ENCODE measurements at places on chromosomes 12 and 14.

DNA sequence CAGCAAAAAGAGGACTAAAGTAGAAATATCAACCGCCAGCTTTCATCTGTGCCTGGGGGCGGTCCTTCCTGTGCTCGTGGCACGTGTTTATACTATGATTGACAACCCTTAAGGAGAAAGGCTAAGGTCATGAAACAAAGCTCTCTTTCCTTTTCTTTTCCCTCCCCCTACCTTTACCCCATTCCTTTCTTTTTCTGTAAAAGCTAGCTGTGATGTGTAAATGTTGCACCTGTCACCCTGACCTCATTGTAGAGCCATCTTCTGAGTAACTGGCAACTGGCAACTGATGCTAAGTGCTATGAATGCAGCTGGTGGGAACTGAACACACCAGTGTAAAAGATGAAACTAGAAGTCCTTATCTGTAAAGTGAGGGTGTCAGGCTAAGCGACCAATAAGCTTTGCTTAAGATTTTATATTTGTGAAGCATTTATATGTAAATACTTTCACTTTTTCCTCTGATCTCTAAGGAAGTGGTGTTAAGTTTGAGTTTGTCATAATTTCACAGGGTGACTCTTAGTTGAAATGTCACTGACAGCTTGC is 102.8 kb upstream of the BCAT1 start:
- DNase-seq: no peak

- DNase-seq: no peak
Measured at GRCh38 chr12:124233846-124234640, 60.9 kb upstream of the RFLNA start.

DNA sequence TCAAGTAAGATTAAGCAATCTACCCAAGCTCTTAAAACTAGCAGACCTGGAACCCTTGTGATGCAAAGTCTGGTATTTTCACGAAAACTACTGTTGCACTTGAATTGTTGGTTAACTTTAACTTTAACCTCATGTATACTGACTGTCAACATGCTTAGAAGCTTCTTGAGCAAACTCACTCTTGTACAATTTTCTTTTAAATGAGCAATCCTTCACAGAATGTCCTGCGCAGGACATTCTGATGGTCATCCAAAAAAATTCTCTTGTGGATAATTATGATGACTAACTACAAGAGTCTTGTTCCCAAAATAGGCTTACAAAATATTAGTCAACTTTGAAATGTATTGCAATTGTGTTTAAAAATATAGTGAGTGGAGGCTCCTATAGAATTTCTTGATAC is 54.0 kb upstream of the PDE3A start:
- DNase-seq: no peak

- DNase-seq: no peak
Measured at GRCh38 chr14:103880348-103881267, 33.2 kb upstream of the PPP1R13B start.

- DNase-seq: no peak
Measured at GRCh38 chr14:104101651-104102281, 16.3 kb downstream of the ASPG start.

GRCh38 chr14:28163233-28163632 is 603.4 kb upstream of the FOXG1 start:
- DNase-seq: no peak

GRCh38 chr14:95180966-95181741 is 23.8 kb upstream of the DICER1 start:
- DNase-seq: no peak

- DNase-seq: no peak
Measured at GRCh38 chr12:46486588-46486987, 114.0 kb upstream of the SLC38A2 start.

DNA sequence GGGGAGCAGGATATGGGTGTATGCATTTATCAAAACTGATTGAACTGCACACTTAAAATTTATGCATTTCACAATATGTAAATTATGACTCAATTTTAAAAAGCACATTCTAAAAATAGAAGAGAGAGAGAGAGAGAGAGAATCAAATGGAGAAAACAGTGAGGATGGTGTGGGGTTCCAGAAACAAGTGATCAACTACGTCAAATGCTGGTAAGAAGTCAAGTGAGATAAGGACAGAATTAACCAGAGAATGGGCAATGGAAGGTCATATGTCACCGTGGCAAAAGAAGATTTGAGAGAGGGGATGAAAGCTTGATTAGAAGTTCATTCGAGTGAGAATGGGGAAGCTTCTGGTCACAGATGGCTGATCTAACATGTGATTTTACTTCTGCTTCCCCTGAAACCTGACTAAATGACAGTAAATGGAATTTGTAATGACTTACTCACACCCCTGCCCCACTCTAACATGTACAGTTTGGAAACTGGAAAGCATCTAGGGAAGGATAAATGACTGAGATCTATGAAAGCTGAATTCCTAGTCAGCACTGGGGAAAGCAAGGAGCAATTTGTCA is 276.5 kb upstream of the AMIGO2 start:
- DNase-seq: no peak

GRCh38 chr12:65594409-65594808 is 229.9 kb upstream of the HMGA2 start:
- no peak for DNase-seq

- DNase-seq: no peak
Measured at GRCh38 chr14:77406718-77407117, 16.6 kb downstream of the NOXRED1 start.
